ENCODE measurements at places on chromosomes 2 and 18. TPM values are rescaled to one million over a fixed set of nuclear protein-coding genes. Genes with fewer than 3 reads are reported as not detected.

The TRMT61B gene
- 42.4 TPM for polyA plus RNA-seq

GRCh38 chr2:217851191-217852020 lies 151.4 kb downstream of the TNS1 start:
- H3K27ac ChIP-seq: no peak overlapping the region
- no peaks in the 10 kb centered on the region for H3K27me3 ChIP-seq
- H3K4me3 ChIP-seq: no peak overlapping the region

- no peaks in the 10 kb centered on the region for H3K4me1 ChIP-seq
- no peaks in the 10 kb centered on the region for H3K36me3 ChIP-seq
Observed at GRCh38 chr2:14628901-14629300, 3.6 kb upstream of the LRATD1 start.

GRCh38 chr2:30472326-30472725 lies 25.3 kb downstream of the LCLAT1 start:
- no peaks in the 10 kb centered on the region for H3K4me1 ChIP-seq
- no peaks in the 10 kb centered on the region for H3K36me3 ChIP-seq
- no peak overlapping the region for H3K4me3 ChIP-seq
- no peaks in the 10 kb centered on the region for H3K27me3 ChIP-seq
- no peak for DNase-seq
- no peak overlapping the region for H3K27ac ChIP-seq

DNA sequence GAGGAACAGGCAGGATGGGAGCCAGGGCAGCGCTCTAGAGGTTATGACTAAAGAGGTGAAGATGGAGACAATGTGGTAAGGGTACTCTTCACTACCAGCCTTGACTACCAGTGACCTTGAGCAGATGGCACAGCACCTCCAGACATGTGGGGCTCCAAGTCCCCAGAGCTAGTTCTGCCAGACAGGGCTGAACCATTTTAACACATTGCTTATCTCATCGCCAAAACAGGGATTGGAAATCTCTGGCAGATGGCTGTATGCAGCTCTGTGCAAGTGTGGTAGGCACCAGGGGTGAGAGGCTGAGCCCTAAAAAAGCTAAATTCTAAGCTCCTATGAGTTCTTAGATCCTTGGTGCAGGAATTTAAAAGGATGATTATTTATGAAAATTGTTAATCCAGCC lies 41.3 kb downstream of the FSHR start:
- H3K4me3 ChIP-seq: no peak overlapping the region
- no peaks in the 10 kb centered on the region for H3K4me1 ChIP-seq
- no peaks in the 10 kb centered on the region for H3K36me3 ChIP-seq
- no peak for DNase-seq

All from thymus (tissue), 14 donors.